ENCODE measurements at places on chromosomes 4 and X. TPM values are rescaled to one million over a fixed set of nuclear protein-coding genes. Genes with fewer than 3 reads are reported as not detected.

GRCh38 chr4:58560736-58561135, 1450.6 kb upstream of the IGFBP7 start:
- no peaks in the 10 kb centered on the region for H3K36me3 ChIP-seq
- no peaks in the 10 kb centered on the region for H3K27me3 ChIP-seq
- no peak overlapping the region for H3K27ac ChIP-seq

GRCh38 chr4:161188578-161188977, 975.2 kb downstream of the FSTL5 start:
- no peak overlapping the region for H3K27ac ChIP-seq
- no peaks in the 10 kb centered on the region for H3K36me3 ChIP-seq
- DNase-seq: no peak

- H3K27me3 ChIP-seq: no peaks in the 10 kb centered on the region
- H3K4me3 ChIP-seq: no peak overlapping the region
- no peaks in the 10 kb centered on the region for H3K36me3 ChIP-seq
- no peak overlapping the region for H3K27ac ChIP-seq
These were observed 56.2 kb downstream of the PROM1 start for GRCh38 chr4:16027626-16028025.

- H3K4me1 ChIP-seq: no peaks in the 10 kb centered on the region
- no peak overlapping the region for H3K27ac ChIP-seq
- H3K36me3 ChIP-seq: no peaks in the 10 kb centered on the region
- H3K27me3 ChIP-seq: no peaks in the 10 kb centered on the region
- DNase-seq: no peak
These were observed 13.4 kb downstream of the STAP1 start for GRCh38 chr4:67571975-67572374.

DNA sequence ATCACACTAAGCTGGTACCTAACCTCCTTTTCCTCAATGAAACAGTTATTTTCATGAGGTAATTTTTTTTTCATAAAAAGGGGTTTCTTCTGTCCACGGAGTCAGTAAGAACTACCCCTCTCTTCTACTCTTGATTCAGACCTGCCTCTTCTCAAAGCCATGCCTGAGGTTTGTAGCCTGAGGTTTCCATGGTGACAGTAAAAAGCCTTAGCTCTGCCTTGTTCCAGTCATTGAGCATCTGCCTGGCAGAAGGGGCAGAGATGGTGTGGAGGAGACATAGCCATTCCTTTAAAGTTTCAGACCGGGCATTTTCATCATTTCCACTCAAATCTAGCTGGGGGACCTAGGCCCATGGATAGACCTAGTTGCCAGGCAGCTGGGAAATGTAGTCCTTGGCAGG, 135.5 kb downstream of the REPS2 start:
- no peak overlapping the region for H3K4me3 ChIP-seq
- no peaks in the 10 kb centered on the region for H3K36me3 ChIP-seq
- H3K27me3 ChIP-seq: no peaks in the 10 kb centered on the region
- H3K27ac ChIP-seq: no peak overlapping the region
- no peak for DNase-seq

GRCh38 chr4:55385201-55385649, 10.5 kb upstream of the TMEM165 start:
- H3K4me1 ChIP-seq: peaks cover 25% of the 10 kb centered on the region
- no peaks in the 10 kb centered on the region for H3K36me3 ChIP-seq
- peak overlapping the region; percentile 67 for H3K27ac ChIP-seq
- no peak overlapping the region for H3K4me3 ChIP-seq
- no peak for DNase-seq

GRCh38 chr4:23993373-23993772, 103.5 kb upstream of the PPARGC1A start:
- H3K4me1 ChIP-seq: no peaks in the 10 kb centered on the region
- H3K4me3 ChIP-seq: no peak overlapping the region
- no peaks in the 10 kb centered on the region for H3K36me3 ChIP-seq
- DNase-seq: no peak
- no peaks in the 10 kb centered on the region for H3K27me3 ChIP-seq
- no peak overlapping the region for H3K27ac ChIP-seq

DNA sequence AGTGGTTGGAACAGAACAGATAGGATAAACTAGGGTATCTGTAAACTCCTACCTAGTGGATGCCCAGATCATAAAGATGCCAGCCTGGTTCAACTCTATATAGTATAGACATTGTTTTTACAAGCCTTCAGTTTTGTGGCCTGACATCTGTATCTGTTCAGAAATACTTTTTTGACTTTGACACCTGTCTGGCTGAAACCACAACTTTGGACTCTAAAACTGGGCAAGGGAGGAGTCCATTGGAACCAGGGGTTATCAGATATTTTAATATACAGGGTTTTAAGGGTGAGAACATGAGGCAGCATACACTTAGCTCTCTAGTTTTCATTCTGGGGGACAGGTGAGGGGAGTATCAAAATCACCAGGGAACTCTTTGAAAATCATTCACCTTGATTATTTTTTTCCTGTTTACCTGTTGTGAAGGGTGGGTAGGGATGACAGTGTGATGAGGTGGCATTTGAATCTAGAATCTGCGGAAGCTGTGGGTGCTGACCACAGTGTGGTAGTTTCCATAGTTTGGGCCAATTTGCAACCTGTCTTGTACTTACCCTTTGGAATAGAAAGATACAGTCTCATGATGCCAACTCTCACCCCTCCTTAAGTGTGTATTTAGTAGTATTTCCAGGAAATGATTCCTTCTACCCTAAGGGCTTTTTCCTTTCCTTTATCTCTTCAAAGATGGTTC, 20.6 kb downstream of the GAB1 start:
- no peak for DNase-seq
- H3K27me3 ChIP-seq: no peaks in the 10 kb centered on the region
- no peak overlapping the region for H3K4me3 ChIP-seq

DNA sequence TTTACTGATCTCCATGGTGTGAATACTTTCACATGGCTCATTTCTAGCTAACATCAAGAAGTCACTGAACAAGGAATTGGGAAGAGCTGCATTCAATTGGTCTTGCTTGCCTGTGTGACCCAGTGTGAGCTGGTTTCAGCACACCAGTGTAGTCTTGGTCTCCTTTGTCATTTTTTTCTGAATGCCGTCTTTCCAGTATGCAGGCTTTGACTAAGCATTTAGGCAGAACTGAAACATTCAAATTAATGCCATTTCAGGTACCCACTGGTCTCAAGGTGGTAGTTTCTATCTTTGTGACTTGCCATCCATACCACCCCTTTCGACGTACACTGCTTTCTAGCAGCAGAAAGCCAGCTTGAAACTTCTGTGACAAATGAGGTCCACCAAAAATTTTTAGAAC, 550.5 kb upstream of the BOD1L1 start:
- H3K27me3 ChIP-seq: no peaks in the 10 kb centered on the region
- H3K4me1 ChIP-seq: peaks cover 46% of the 10 kb centered on the region
- DNase-seq: no peak
- no peak overlapping the region for H3K27ac ChIP-seq
- no peaks in the 10 kb centered on the region for H3K36me3 ChIP-seq

DNA sequence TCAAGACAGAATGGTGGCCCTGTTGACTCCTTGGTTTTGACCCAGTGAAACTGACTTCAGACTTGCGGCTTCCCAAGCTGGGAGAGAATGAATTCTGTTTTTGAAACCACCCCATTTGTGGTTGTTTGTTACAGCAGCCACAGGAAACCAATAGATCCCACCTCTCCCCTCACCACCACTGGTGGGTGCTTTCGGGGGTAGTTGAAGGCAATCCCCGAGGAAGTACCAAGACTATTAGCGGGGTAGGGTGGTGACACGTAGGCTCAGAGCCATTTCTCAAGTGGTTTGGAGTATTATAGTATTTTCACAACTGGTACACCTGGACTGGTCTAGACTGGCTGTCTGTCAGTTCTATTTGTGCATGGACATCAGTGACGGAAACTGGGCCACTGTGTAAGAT, 189.1 kb upstream of the RBPJ start:
- H3K4me1 ChIP-seq: no peaks in the 10 kb centered on the region
- H3K4me3 ChIP-seq: no peak overlapping the region
- DNase-seq: no peak

DNA sequence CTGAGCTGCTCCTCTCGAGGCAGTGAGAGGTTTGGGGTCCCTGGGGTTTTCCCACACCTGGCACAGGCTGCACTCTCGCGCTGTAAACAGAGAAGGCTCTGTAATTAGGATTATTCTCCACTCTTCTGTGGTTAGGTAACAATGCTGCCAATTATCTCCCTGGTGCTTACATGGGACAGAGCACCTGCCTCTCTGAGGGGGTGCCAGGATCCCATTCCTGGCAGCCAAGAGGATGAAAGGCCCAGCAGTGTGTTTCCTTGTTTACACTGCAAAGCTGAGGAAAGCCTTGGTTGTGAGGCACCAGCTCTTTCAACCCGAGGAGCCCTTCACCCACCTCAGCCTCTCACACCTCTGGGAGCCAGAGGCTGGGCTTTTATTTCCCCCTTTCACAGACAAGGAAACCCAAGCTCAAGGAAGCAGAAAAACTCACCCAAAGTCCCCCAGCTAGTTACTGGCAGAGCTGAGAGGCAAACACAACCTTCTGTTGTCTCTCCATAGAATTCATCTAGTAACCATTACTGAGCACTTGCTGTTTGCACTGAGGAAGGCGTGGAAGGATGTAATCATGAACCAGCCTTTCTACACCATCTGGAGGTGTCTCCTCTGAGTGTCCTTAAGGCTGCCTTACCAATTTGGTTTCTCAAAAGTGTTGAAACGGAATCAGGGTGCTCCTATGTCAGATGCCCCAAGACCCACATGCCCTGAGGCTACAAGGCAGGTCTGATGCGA, 39.7 kb upstream of the PROM1 start:
- H3K27ac ChIP-seq: no peak overlapping the region
- DNase-seq: no peak
- H3K4me1 ChIP-seq: peaks cover 8% of the 10 kb centered on the region
- H3K36me3 ChIP-seq: no peaks in the 10 kb centered on the region
- no peaks in the 10 kb centered on the region for H3K27me3 ChIP-seq

DNA sequence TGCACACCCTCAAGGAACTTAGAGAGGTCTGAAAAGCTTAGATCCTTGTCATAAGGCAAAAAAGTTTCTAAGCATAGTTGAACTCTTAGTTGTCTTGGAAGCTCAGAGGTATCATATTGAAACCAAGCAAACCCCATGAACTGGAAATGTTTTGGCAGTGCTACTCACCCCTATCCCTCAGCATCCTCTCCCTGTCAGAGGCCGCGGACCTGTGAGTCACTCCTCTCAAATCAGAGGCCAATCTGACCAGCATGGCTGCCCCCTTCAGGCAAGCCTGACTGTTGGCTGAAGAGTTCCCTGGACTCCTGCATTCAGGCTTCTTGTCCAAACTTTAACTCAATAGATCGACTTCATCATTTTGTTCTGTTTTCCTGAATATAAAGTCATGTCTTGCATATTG, 69.4 kb downstream of the KCNIP4 start:
- no peaks in the 10 kb centered on the region for H3K27me3 ChIP-seq
- H3K36me3 ChIP-seq: no peaks in the 10 kb centered on the region
- no peak overlapping the region for H3K27ac ChIP-seq
- peak; percentile 27 for DNase-seq

DNA sequence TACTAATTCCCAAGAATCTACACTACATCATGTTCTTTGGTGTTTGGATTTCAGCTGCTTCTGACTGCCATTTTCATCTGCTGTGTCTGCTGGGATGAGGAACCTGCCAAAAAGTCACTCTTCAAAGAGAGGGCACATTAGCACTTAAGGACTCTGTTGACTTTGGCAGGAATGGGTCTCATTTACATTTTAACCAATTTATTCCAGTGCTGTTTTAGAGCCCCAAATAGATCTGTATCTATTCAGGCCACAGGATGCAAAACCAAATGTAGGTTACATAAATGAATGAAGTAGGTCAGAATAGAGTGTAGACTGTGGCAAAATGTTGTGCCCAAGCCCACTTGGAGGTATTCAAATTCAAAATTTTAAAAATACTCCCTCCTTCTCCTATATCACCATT, 14.4 kb downstream of the TXK start:
- no peak overlapping the region for H3K4me3 ChIP-seq
- no peaks in the 10 kb centered on the region for H3K4me1 ChIP-seq
- H3K27ac ChIP-seq: no peak overlapping the region
- DNase-seq: no peak
- H3K27me3 ChIP-seq: no peaks in the 10 kb centered on the region

DNA sequence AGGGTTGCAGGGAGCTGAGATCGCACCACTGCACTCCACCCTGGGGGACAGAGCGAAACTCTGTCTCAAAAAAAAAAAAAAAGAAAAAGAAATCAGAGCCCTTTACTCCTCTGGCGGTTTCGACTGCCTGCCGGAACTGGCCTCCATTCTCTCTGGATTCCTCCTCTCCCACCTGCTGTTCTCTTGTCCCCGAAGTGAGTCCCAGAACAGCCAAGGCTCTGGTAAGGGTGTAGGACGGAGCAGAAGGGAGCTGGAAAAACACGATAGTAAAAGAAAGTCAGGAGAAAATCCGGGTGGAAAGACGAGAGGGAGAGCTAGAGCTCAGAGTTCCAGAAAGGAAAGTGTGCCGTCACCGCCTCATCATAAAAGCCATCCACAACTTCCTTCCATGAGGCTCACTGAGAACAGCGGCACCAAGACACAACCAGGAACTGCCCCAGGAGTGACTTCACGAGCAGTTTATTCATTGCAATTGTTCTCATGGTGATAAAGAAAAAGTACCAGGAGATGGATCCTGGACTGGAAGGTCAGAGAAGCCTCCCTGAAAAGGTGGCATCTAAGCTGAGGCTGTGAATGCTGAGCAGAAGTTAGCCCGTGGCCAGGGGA, 12.3 kb downstream of the TLR3 start:
- H3K4me1 ChIP-seq: peaks cover 6% of the 10 kb centered on the region
- no peak overlapping the region for H3K27ac ChIP-seq
- no peaks in the 10 kb centered on the region for H3K36me3 ChIP-seq

GRCh38 chrX:139204898-139205667, 325.5 kb upstream of the F9 start:
- H3K4me3 ChIP-seq: peak overlapping the region; percentile 53
- no peaks in the 10 kb centered on the region for H3K36me3 ChIP-seq
- H3K27ac ChIP-seq: peak overlapping the region; percentile 92
- no peaks in the 10 kb centered on the region for H3K27me3 ChIP-seq

GRCh38 chr4:2832981-2833670, 10.5 kb upstream of the ADD1 start:
- no peak overlapping the region for H3K27ac ChIP-seq
- no peak for DNase-seq
- H3K4me3 ChIP-seq: no peak overlapping the region
- H3K36me3 ChIP-seq: no peaks in the 10 kb centered on the region

OTUD6A gene
- not detected for total RNA-seq

DRD5 gene
- total RNA-seq: not detected

EPGN gene
- total RNA-seq: not detected

RNF212 gene
- not detected for total RNA-seq

CT45A3 gene
- total RNA-seq: not detected

NSUN7 gene
- 19.6 TPM for total RNA-seq

TMSB15C gene
- total RNA-seq: 3.6 TPM

MAGEE2 gene
- total RNA-seq: not detected
